RCC 7860 (cell line): ENCODE measurements at places on chromosomes 3 and 15.

GRCh38 chr3:16724487-16724886 is 119.3 kb upstream of the DAZL start:
- DNase-seq, result no peak

GRCh38 chr3:17740721-17741141 is 1.7 kb downstream of the TBC1D5 start:
- peak; percentile 58 for DNase-seq

- DNase-seq, result no peak
Measured at GRCh38 chr15:32951736-32952464, 234.1 kb downstream of the GREM1 start.

DNA sequence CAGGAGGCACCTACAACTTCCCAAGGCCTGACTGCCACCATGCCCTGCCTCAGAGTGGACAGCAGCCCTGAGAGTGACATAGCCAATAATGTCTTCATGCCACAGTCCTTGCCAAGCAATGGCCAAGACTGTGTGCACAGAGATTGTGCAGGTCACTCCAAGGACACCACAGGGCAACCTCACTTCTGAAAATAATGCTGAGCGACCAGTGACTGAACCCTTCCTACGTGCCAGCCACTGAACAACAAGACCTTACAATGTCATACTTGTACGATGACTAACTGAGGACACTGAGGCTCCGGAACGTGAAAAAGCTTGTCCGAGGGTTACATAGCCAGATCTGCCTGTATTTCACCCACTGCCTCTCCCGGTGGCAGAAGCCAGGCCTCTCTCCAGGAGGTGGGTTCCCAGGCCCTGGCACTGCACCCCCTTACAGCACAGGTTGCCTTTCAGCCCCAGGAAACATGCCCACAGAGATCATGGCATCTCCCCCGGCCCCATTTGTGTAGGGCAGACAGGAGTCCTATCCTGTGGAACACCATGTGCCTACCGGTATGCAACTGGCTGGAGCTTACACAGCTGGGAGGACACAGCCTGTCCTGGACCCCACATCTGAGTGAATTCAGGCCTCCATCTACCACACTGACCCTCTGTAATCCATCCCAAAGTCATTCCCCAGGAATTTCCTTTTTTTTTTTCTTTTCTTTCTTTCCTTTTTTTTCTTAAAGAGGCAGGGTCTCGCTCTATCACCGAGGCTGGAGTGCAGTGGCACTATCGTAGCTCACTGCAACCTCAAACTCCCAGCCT is 72.3 kb downstream of the SLC12A8 start:
- peak; percentile 84 for DNase-seq

DNA sequence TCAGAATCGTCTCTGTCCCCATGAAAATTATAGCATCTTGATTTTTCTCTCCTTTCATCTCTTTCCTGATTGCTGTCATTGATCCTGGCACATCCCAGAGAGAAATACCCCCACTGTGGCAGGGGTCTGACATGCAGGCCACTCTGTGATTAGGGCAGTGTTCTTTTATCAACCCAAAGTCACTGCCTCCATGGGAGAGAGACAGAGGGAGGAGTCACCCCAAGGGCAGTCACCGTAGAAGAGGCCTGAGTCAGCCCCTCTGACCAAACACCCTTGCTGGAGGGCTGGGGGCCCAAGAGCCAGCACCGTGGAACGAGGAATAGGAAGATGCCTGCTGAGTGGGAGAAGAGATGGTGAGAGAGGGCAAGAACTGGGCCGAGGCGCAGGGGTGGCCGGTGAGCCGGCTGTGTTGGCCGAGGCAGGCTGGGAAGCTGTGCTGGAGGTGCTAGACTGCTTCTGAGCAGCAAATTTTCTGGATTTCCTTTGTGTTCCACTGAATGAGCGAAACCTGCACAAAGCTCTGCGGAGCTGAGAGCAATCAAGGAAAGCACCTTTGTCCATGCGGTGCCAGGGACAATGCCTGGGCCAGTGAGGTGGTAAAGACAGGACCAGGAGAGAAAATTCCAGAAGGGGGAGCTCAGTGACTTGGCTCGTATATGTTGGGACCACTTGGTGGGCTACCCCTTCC is 103.8 kb downstream of the ADCY5 start:
- DNase-seq, result no peak

GRCh38 chr3:187734841-187735240 is 10.4 kb downstream of the BCL6 start:
- no peak for DNase-seq

- no peak for DNase-seq
Measured at GRCh38 chr3:133475245-133476010, 75.6 kb downstream of the BFSP2 start.

GRCh38 chr3:24951180-24951579 is 456.5 kb upstream of the THRB start:
- no peak for DNase-seq

- DNase-seq, result no peak
Measured at GRCh38 chr3:155018621-155019330, 61.3 kb upstream of the MME start.

DNA sequence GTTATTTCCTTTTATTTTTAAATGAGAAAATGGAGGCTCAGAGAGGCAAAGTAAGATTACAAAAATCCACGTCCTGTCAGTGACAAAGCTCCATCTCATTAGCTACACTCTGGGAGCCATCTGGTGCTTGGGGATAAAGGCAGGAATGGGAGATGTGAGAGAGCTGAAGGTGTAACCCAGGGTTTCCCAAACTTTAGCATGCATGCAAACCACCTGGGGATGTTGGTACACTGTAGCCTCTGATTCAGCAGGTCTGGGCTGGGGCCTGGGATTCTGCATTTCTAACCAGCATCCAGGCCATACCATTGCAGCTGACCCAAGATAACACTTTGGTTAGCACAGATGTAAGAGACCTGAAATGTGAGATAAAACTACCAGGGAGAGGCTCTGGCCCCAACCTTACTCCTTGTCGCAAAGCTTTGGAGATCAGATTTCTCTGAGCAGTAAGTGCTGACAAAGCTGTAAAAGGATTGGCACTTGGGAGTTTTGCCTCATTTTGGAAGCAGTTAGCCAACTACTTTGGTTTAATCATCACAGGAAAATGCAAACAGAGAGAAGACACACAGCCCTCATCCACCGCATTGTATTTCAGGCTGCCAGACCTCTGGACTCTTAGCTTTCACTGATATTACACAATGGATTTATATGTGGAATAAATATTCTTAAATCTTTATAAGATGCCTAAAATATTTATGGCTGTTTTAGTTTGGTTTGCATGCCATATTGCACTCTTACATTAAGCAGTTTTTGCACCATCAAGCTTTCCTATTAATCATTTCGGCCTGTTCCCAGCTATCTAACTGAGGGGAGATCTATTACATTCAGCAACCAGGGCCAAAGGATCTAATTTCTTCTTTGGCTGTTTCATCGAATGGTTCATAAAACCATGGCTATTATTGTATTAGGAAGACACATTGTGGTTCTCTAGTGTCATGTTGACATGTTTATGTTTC is 263.0 kb downstream of the EBLN2 start:
- no peak for DNase-seq

GRCh38 chr15:72740219-72740618 is 43.3 kb downstream of the ADPGK start:
- DNase-seq, result no peak

- no peak for DNase-seq
Measured at GRCh38 chr3:15634671-15635070, 33.1 kb downstream of the BTD start.

GRCh38 chr3:53113293-53114010 is 16.8 kb downstream of the RFT1 start:
- no peak for DNase-seq

DNA sequence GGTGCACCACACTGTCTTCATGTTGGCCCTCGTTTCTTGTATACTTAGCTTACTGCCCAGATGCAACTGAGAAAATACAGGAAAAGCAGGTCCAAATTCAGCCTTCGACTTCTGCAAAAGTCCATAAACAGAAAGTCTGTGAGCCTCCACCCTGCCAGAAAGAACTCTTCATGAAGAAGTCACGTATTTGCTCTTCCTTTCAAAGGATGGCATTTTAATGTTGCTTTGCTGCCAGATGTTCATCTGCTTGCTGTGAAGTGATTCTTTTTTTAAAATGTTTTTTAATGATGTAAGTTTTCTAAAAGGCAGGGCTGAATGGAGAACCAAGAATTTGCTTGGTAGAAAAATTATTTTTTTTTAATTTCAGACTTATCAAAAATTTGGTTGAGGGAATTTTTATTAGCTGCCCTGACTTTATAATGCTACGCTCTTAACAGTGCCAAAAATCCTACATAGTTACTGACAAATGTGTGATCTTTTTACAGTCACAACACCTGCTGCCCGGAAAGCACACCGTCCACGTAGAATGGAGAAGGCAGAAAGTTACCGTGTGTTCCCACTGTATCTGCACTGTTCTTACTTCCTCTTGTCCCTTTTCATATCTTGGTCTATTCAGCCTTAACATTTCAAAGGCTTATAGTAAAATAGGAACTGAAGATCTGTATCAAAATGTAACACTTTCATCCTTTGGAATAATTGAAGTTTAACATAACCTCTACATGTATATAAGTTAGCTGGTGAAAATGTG is 136.3 kb downstream of the LRRC28 start:
- DNase-seq, result no peak

DNA sequence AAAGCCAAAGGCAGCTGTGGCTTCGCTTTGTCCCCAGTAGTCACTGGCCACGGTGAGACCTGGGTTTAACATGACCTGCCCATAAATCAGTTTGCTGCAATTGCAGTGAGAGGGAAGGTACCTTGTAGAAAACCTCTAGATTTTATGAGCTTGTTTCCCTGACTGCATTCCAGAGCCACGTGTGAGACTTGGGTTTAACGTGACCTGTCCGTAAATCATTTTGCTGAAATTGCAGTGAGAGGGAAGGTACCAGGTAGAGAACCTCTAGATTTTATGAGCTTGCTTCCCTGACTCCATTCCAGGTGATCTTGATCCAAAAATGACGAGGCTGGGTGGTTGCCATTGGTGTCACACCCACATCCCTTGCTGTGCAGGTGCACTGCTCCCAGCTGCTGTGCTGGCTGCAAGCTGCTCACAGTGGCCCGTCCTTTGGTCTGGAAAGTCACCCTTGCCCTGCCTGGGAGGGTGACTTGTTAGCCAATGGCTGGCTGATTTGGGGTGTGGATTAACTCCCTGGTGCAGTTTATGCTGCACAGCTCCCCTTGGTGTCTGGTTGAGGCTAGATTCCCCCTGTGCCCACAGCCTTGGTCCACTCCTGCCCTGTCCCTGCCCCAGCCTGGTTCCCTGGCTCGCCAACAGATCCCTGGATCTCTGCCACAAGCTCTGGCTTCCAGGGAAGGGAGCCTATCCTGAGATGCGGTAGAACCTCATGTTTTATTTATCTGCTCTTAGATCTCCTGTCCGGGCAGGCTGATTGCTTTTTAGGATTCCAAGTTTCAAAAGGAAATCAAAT is 192.7 kb upstream of the CTDSPL start:
- DNase-seq, result no peak

GRCh38 chr15:49734831-49735508 is 114.1 kb downstream of the DTWD1 start:
- no peak for DNase-seq

GRCh38 chr15:29454506-29454905 is 184.9 kb upstream of the NSMCE3 start:
- no peak for DNase-seq

DNA sequence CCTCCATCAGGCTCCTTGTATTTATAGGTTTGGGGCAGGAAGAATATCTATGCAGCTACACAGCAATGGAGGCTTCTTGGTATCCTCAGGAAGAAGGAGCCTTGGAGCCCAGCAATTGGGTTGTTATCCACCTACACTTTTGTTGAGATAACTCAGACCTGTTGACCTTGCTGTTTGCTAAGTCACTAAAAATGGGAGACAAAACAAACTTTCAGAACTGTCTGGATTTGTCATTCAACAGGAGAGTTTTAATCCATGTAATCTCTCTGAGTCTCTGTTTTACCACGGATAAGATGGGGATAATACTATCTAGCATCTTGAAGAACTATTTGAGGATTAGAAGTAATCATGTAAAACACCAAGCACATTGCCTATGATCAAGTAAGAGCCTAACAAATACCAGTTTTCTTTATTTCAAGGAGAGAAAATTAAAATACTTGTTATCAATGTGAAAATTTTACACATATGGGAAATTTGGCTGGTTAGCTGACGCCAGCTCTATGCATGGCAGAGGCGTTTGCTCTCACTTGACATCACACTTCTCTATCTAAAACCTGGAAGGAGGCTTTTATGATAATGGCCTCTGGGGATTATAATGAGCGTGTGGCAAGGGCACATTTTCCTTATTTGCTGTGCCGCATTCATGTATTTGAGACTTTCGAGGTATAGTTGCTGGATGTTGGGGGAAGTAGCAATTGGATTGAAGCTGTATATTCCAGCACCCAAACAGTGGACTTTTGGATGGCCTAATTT is 215.6 kb downstream of the PDCD6IP start:
- DNase-seq, result no peak

DNA sequence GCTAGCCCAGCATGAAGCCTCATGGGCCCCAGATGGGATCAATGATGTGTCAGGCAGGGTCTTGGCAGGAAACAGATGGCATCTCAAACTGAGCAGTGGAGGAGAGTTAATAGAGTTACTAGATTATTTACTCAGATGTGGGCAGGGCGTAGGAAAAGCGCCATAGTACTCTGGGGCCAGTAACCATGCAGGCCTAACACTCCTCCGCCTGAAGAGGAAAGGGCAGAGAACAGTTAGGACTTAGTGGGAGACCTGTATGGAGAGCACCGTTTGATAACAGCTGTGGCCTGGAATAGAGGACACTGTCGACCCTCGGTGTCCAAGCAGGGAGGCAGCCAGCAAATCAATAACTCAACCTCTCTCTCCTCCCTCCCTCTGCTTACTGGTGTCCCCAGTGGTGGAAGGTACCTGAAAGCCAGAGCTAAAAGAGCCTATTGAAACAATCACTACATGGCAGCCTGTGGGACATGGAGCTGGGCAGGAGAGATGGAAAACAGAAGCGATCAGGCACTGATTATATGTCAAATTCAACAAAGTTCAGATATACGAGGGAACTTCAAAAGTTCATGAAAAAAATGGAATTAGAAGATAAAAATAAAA is 111.4 kb upstream of the CCNL1 start:
- no peak for DNase-seq

DNA sequence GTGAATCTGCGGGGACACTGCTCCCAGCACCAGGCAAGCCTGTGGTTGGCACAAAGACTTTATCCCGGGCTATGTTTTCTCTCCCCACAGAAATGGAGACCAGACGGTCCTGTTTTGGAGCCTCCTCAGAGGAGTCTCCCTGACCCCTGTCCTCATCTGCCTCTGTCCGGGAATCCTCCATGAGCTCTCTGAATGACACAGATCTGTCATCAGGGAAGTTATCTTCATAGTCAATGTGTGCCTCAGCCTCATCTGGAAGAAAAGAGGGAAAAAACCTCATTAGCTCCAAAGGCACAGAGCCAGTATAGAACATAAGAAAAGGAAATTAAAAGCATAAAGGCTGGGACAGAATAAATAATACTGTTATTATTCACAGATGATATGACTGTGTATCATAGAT is 40.0 kb downstream of the CRTAP start:
- DNase-seq, result no peak

- no peak for DNase-seq
Measured at GRCh38 chr3:144548346-144548745, 576.7 kb downstream of the DIPK2A start.
